ENCODE measurements at places on chromosomes 2 and 18.

DNA sequence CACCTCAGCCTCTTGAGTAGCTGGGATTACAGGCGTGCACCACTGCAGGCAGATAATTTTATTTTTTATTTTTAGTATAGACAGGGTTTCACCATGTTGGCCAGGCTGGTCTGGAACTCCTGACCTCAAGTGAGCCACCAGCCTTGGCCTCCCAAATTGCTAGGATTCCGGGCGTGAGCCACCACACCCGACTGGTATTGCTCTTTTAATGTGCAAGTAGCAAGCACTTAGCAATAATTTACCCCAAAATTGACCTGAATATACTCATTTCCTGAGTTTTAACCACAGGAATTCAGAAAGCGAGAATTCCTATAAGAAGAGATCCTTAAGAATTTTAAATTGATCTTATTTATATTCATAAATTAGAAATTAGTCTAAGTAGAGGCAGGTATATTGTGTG, 169.1 kb downstream of the CDH2 start:
- ATAC-seq, result no peak

GRCh38 chr2:97651114-97651513, 5.3 kb downstream of the COX5B start:
- no peak for ATAC-seq

DNA sequence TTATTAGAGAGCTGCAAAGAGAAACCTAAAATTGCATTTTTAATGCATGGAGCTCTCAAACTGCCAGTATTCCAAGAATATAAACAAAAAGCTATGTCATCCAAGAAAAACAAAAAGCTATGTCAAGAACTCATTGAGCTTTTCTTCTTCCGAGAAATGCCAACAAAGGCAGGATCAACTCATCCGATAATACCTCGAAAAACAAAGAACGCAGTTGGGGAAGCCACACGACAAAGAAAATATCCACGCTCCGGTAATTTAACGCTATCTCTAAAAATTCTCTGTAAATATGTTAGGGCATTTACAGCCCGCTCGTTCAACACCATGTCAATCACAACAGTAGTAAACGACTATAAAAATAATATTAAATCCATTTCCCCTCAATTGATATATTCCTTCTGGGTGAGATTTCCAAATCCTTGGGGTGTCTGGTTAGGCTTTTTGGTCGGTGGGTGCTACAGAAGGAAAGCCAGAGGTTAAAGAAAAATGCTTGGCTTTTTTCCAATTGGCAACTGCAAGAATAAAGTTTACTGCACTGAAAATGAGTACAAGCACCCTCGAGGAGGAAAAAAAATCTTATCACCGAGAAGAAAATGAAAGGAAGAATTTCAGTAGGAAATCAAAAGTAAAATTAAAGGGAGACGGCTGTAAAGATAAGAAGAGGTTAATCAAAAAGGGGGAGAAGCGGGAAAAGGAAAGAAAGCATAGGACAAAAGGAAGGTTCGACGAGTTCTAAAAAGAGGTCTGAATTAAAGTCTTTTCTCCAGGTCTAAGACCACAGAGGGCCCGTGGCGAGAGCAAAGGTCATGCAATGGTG, 856 bp downstream of the TIA1 start:
- no peak for ATAC-seq

- ATAC-seq, result no peak
Observed at GRCh38 chr2:1976112-1976511, 231.8 kb upstream of the PXDN start.

DNA sequence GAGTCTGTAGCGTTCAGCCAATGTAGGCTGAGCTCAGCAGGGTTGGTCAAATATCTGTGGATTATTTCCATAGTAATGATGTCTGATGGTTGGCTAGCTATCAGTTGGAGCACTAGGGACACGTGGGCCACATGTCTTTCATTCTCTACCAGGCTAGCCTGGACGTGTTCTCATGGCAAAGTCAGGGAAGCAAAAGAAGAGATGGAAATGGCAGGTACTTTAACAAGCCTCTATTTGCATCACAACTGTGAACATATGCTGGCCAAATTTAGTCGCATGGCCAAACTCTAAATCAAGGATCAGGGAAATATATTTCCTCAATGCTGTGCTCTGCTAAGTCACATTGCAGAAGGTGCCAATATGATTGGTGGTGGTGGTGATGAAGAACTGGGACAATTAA, 371.6 kb upstream of the CHST9 start:
- ATAC-seq, result no peak

GRCh38 chr2:233470011-233470687, 96.4 kb downstream of the USP40 start:
- ATAC-seq, result no peak

DNA sequence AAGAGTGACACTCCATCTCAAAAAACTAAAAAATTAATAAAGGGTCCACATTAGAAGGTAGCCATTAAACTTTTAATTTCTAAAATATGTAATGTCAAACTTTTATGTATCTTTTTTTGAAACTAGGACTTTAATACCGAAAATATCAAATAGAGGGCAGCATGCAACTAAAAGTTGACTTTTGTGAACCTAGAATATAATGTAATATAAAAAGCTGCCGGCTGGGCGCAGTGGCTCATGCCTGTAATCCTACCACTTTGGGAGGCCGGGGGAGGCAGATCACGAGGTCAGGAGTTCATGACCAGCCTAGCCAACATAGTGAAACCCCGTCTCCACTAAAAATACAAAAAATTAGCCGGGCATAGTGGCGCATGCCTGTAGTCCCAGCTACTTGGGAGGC, 62.8 kb downstream of the INO80D start:
- ATAC-seq, result no peak

- no peak for ATAC-seq
Observed at GRCh38 chr2:42456126-42456839, 37.5 kb downstream of the KCNG3 start.

- no peak for ATAC-seq
Observed at GRCh38 chr2:43643680-43644079, 6.6 kb downstream of the PLEKHH2 start.

Data from motor neuron (in vitro differentiated cells).